ENCODE measurements at places on chromosomes 5 and 9. TPM values are rescaled to one million over a fixed set of nuclear protein-coding genes. Genes with fewer than 3 reads are reported as not detected.

The CCDC192 gene
- not detected for polyA plus RNA-seq

The FOXD4L4 gene
- polyA plus RNA-seq, result not detected

The ZFP37 gene
- 2.0 TPM for polyA plus RNA-seq

The CCDC180 gene
- 2.2 TPM for polyA plus RNA-seq

The FAM120A gene
- 88.7 TPM for polyA plus RNA-seq
